ENCODE measurements at places on chromosomes 2 and 18.

GRCh38 chr2:129922571-129923264 lies 56.7 kb upstream of the RAB6C start:
- DNase-seq: no peak

GRCh38 chr2:9401059-9401547 lies 22.2 kb downstream of the ITGB1BP1 start:
- DNase-seq: no peak

GRCh38 chr2:161384864-161385263 lies 31.2 kb upstream of the TBR1 start:
- DNase-seq: no peak

DNA sequence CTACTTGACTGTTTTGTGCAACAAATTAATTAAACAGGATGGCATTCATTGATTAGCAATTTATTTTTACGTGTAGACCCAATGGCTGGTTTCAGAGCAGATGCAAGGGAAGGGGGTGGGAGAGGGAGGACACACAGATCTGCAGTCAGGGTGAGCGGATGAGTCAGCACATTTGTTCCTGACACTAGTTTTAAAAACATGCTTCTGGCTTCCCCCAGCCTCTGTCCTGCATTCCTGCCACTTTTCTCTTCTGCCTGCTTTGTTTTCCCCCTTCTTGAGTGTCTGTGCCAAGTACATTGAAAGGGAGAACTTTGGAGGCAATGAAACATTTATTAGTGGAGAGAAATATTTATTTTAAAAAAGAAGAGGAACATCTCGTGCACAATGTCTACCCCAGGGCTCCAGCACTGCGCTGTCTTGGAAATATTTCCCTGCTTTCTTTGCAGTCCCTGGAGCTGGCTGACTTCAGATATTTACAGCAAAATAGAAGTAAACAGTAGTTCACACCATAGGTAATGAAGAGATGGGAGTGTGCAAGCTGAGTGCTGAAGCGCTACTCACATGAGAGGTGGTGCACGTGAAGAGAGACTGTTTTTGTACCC lies 52.2 kb downstream of the NRP2 start:
- peak; percentile 94 for DNase-seq

DNA sequence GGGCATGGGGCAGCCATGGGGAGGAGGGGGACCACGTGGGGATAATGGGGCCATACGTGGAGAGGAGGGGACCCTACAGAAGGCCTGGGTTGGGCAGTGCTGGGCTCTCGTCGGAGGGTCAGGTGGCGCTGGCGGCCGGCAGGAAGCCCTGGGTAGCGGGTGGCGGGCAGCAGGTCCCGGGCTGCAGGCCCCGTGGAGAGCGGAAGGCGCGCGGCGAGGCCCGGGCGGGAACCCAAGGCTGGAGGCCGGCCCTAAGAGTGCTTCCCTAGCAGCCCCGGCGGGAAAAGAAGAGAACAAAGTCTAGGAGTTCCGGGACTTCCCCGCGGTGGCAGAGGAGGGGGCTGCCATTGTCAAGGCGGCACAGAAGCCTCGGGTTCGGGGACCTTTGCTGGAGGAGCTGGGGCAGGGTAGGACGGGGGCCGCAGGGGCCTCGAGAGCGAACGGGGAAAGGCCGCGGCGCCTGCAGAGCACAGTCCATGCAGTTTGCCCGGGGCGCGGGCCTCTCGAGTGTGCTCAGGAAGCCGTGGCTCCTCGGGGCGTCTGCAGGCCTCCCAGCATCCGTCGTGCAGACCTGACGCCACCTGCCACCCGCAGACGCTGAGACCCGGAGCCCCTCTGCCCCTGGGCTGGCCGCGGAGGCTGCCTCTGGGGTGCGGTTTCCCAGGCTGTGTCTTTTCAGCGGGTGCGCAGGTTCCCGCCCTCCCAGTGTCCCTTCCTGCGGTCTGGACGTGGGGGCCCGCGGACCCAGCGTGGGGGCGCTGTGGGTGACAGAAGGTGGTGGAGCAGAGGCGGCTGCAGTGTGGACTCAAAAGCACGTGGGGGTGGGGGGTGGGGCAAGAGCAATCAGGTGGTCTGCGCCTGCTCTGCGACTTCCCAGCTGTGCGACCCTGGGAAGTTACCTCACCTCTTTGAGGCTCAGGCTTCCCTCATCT lies 19.4 kb upstream of the NCL start:
- peak; percentile 37 for DNase-seq

GRCh38 chr2:49154140-49154539 lies at the start of gene FSHR:
Gene FSHR, minus strand, starts transcription at chr2:49154515. Its CDS starts 98 bp downstream, at chr2:49154417.
- DNase-seq: no peak

- no peak for DNase-seq
These were observed 13.7 kb downstream of the CYB5A start for GRCh38 chr18:74278058-74278457.

DNA sequence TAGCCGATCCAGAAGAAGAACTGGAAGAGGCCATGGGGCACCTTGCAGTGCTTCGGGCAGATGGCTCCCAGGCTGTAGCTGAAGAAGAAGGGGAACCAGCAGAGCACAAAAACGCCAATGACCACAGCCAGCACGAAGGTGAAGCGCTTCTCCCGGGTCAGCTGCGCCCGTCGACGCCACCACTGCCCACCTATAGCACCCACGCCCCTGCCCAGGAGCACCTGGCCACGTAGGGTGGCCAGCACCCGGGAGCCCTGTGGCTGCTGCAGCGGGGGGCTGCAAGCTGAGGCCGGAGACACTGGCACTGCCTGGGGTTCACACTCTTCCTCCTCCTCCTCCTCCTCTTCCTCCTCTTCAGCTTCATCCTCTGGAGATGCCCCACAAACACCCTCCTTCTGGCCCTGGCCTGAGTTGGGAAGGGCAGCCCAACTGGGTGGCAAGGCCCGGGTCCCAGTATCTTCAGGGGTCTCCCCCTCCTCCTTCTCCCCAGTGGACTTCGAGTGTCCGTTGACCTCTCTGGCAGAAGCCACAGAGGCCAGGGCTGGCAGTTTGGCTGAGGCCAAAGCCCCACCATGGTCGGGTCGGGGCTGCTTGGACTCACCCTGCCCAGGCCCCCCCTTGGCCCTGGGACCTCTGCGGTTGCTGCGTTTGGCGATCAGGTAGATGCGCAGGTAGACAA lies 1.3 kb downstream of the ADRA2B start:
- no peak for DNase-seq

DNA sequence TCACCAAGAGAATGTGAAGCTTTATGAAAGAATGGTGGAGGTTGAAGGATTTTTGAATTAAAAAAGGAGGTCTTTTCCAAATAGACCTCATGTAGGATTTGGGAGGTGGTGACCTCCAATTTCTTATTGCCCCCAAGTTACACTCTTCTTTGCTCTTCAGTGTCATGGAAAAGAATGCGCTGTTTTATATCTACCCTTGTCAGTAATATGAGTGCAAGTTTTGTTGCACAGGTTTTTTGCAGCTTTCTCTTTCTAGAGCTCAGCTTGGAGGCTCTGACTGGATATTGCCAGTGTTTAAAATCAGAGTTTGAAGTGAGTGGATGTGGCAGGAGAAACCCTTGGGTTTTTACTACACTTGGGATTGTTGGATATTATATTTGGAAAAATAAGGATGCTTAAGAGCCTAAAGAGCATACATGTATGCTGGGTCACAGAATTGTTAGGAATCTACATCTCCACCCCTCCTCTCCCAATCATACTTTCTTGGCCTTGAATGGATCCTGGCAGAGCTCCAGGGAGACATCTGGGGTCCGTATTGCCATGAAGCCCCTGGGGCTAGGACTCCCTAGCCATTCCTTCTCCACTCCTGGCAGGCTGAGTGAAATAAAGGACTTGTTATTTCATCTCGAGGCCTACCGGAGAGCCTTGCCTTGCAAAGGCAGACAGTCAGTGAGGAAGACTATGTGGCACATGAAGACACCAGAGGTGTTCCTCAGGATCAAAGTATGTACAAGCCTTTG lies 43.8 kb downstream of the APOB start:
- DNase-seq: no peak

GRCh38 chr2:72144274-72144631 lies 3.4 kb downstream of the CYP26B1 start:
- no peak for DNase-seq

- peak; percentile 21 for DNase-seq
These were observed 573.8 kb downstream of the TSN start for GRCh38 chr2:122329278-122329677.

DNA sequence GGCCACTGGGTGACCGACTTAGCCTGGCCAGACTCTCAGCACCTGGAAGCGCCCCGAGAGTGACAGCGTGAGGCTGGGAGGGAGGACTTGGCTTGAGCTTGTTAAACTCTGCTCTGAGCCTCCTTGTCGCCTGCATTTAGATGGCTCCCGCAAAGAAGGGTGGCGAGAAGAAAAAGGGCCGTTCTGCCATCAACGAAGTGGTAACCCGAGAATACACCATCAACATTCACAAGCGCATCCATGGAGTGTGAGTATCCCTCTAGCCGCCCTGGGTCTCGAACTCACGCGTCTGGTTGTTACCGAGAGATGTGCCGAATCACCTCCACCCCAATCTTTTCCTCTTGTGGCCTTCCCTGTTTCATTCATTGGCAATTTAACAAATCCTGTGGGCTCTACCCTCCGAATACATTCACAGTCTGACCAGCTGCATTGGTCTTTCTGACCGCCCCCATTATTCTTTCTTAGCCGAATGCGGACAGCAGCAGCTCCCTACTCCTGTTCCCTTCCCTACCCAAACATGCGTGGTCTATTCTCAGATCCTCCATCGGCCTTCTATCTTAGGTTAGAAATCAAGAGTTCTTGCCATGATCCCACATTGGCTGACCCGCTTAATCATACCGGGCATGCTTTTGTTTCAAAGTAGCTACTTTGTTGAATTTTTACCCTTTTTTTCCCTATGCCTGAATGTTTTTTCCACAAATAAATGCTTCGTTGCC lies 631 bp downstream of the RPL31 start:
- DNase-seq: peak; percentile 20

- no peak for DNase-seq
These were observed 763.7 kb upstream of the CRIM1 start for GRCh38 chr2:35591886-35592285.

- DNase-seq: peak; percentile 65
These were observed 442.6 kb downstream of the CMPK2 start for GRCh38 chr2:6423157-6423556.

DNA sequence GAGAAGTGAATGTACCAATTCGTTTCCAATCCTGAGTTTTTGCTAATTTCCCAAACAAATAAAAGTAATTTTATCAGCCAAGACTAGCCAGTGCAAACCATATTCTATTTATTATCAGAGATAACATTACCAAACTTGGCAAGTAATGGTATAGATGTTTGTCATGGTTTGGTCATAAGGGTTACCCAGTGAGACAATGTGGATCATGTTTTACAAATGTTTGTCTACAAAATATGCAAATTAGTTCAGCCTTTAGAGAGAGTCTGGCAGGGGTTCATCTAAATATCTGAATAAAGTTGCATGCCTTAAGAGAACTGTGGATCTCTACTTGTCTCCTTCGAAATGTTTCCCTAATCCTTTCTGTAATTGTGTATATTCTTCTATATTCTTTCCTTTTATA lies 152.2 kb downstream of the KCNH7 start:
- DNase-seq: no peak

GRCh38 chr2:197847651-197848401 lies 43.4 kb downstream of the PLCL1 start:
- no peak for DNase-seq

GRCh38 chr2:27854229-27854862 lies 35.8 kb downstream of the RBKS start:
- no peak for DNase-seq

GRCh38 chr18:44464398-44465180 lies 216.1 kb upstream of the SETBP1 start:
- peak; percentile 25 for DNase-seq
